ENCODE measurements at places on chromosomes 11 and 22. TPM values are rescaled to one million over a fixed set of nuclear protein-coding genes. Genes with fewer than 3 reads are reported as not detected.

CACNA1I gene
- total RNA-seq = 28.8 TPM

GRCh38 chr22:23519442-23520157 is 60.5 kb downstream of the IGLL1 start:
- no peak for DNase-seq

DNA sequence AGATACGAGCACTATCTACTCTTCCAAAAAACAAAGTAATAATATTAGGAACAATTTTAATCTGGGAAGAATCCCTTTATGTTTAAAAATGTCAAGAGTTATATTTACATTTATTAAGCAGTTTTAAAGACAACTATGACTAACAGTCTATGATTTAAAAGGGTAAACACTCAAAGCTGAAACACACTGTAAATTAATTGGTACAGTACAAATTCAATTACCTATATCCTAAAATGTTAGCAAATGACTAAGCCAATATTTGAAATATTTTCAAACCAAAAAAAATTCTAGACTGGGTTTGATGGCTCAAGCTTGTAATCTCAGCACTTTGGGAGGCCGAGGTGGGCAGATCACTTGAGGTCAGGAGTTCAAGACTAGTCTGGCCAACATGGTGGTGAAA is 36.0 kb upstream of the CHRNA10 start:
- DNase-seq = no peak

DNA sequence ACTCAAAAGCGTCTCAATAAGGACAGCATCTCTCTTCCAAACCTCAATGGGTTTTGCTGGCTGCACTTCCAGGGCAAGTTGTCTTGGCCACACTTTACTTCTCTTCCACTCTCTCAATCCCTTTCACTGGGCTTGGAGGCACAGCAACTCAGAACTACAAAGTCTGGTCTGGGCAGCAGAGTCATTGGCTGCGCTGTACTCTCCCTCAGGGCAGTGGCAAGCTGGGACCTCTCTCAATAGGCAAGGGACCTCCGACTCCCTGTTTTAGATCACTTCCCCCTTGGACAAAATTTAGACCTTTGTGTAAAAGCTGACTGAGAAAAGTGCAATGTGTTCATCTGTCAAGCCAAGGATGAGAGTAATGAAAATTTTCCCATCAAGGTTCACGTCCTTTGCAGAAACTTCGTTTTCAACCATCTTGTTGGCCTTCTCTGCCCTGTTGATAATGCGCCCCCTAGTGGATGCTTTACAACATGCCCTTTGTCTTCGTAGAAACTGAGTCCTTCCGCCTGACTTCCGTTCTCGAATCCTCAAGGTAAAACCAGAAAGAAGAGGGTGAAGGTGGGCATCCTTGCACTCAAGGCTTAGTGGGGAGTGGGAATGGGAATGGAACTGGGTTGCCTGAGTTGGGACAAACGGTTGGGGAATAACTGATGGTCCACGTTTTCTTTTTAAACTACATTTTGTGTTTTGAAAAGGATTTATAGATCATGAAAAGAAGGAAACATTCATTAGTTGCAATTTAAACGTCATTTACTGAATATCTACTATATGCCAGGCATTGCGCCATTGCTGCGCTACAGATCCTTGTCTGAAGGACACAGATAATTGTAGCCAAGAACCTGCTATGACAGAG is 99.1 kb downstream of the CD44 start:
- peak; percentile 57 for DNase-seq

DNA sequence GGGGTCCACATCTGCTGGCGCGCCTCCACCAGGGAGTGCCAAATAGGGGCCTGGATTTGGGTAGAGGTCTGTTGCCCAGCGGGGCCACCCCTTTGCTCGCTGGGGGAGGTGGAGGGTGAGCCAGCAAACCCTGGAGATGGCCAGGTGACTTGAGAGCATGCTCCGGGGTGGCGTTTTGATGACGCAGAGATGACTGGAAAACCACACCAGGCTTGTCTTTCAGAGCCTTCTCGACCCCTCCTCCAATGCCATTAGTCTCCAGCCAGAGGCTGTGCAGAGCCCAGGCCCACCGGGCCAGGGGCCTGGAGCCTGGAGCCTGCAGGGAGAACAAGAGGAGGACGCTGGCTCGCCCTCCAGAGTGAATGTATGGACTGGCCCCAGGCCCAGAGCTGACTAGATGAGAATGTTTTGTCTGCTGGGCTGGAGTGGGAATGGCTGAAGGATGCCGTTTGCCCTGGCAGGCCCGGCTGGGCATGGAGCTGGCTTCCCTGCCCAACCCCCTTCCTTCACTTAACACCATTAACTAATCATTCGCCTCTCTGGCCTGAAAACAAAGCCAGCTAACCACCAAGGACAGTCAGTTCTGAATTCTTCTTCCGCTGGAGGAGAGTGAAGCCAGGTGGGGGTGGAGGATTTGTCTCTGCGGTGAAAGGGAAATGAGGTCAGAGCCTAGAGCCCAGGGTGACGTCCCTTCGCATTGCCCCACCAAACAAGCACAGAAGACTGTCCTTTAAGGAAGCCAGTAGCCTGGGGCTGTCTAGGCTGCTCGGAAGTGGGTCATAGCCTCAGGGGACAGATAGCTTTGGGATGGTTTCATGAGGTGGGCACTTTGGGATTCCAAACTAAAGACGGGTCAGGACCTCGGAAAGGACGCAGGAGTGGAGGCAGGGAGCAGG is 1.6 kb upstream of the MCAM start:
- no peak for DNase-seq

TSKU gene
- 0.23 TPM for total RNA-seq

POU2AF3 gene
- not detected for total RNA-seq

DNA sequence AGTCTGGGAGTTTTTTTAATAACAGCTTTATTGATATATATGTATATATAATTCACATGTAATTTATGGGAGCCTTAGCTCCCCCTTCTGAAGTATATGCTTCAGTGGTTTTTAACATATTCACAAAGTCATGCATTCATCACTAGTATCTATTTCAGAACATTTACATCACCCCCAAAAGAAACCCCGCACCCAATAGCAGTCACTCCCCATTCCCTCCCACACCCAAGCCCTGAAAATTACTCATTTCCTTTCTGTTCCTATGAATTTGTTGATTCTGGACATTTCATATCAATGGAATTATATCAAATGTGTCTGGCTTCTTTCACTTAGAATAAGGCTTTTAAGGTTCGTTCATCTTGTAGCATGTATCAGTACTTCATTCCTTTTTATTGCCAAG is 35.6 kb upstream of the SYT7 start:
- no peak for DNase-seq

TMPRSS5 gene
- total RNA-seq = 0.86 TPM

PPME1 gene
- 20.8 TPM for total RNA-seq

DNA sequence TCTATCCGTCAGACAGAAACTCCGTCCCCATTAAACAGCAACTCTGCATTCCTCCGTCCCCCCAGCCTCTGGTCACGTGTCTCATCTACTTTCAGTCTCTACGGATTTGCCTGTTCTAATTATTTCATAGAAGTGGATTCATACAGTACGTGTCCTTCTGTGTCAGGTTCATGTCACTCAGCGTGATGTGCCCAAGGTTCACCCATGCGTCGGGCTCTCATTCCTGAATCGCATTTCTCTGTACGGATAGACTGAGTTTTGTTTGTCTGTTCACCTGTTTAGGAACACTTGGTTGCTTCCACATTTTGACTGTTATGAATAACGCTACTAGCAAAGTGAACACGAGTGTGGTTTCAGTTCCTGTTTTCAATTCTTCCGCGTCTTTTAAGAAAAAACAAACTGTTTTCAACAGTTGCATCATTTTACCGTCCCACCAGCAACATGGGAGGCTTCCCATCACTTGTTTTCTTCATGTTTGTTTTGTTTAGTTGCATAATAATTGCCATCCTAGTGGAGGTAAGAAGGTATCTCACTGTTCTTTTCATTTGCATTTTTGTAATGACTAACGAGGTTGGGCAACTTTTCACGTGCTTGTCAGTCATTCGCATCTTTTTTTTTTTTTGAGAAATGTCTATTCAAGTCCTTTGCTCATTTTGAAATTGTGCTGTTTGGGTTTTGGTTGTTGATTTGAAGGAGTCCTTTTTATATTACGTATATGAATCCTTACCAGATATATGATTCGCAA is 8.9 kb upstream of the NLRP6 start:
- DNase-seq = peak; percentile 48

LIF gene
- total RNA-seq = 0.48 TPM

DNA sequence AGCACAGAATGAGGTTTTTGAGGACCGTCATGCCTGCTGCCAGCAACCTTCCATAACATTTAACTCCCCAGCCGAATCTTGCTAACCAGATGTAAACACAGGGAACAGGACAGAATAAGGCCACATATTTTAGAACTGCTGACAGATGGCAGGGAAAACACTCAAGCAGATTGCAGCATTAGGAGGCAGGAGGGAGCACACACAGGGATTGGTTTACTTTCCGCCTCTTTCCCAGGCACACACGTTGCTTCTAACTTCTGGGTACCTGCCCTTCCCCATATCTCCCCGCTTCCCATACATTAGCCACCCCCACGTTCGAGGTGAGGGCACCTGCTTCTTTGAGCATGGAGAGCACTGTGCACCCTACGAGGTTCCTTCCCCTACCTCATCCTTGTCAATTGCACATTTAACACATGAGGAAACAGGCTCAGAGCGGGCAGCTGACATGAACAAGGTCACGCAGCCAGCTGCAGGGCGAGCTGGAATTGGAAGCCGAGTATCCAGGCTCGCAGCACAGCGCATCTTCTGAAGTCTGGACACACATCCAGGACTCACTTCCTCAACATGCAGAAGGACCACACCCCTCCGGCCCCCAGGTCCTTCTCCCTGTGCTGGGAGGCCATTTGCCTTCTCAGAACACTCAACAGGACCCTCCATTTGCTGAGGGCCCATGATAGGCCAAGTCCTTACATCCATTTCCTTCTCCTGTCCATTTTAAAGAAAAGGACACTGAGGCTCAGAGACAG is 18.7 kb downstream of the ASPHD2 start:
- no peak for DNase-seq

SLC16A8 gene
- total RNA-seq = not detected

DNA sequence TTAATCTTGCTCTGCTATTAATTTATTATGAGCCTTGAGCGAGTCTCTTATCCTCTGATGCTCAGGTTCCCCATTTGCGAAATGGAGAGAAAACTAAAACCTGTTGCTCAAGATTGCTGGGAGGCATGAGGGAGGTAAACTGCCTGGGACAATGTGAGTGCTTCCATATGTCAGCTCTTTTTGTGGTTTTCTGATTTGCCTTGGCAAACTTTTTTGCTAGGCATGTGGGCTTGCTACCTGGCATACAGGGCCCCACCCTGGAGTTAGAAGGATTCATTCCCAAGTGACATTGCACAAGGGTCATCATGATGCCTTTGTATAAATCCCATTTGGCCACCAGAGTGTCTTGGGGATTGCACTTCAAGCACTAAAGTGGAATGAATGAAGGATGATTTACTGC is 22.4 kb downstream of the TSPAN18 start:
- DNase-seq = no peak

DNA sequence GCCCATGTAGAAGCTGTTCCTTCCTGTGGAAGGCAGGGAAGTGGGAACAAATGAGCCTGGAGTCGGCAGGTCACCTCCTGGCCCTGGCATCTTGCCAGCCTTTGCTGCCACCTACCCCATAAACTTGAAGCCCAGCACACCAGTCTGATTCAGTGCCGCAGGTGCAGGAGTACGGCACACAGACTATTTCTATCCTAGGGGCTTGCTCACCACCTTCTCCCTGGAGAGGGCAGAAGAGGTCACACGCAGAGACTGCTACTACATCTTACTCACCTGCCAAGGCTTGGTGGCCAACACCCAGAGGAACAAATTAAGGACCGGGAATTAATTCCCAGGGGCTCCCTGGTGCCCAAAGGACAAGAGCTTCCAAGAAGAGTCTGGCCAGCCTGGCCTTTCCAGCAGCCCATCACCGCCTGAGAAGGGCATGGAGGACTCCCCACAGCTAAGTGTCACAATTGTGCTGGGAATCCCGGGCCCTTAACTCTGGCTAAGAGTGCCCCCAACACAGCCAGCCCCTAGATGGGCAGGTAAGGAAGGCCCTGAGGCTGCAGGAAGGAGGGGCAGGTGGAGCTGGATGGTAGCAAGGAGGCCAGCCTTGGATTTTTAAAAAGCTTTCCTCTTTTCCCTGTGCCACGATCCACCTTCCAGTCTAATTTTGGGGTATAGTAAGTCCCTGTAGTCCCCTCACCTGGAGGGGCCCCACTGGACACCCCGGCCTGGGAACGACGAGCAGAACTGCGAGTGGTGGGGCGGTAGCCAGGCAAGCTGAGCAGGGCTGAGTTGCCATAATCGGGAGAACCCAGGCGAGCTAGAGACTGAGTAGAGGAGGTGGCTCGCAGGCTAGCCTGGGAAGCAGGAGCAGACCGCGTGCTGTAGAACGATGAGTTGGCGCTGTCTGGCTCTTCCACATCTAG is 6.9 kb downstream of the IL18BP start:
- no peak for DNase-seq

DNA sequence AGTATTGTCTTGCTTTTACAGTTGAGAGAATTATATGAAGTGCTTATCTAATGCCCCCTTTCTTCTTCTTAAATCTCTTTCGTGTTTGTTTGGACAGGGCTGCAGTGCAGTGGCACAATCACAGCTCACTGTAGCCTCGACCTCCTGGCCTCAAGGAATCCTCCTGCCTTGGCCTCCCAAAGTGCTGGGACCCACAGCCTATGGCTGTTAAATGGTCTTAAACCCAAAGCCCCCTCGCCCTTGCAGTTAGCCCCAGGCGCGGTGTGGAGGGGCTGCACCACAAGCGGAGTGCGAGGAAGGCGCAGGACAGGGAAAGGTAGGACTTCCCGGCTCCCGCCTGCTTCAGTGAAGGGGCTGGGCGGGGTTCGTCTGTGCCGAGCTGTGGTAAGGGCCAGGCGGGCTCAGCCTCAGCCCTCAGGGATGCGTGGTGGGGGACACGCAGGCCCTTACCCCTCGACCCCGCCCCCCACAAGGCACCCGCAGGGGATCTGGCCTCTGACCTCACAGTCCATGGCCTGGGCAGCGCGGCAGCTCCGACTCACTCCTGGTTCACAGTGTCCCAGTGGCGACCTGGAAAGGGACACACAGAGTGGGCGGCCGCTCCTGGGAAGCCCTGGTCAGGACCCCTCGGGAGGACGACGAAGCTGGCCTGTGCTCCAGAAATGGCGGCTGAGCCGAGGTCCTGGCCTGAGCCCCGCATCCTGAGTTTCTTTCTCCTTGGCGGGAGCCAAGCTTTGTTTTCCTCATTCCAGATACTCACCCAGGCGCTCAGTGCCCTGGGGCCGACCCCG is 24.5 kb downstream of the BID start:
- DNase-seq = no peak

DNA sequence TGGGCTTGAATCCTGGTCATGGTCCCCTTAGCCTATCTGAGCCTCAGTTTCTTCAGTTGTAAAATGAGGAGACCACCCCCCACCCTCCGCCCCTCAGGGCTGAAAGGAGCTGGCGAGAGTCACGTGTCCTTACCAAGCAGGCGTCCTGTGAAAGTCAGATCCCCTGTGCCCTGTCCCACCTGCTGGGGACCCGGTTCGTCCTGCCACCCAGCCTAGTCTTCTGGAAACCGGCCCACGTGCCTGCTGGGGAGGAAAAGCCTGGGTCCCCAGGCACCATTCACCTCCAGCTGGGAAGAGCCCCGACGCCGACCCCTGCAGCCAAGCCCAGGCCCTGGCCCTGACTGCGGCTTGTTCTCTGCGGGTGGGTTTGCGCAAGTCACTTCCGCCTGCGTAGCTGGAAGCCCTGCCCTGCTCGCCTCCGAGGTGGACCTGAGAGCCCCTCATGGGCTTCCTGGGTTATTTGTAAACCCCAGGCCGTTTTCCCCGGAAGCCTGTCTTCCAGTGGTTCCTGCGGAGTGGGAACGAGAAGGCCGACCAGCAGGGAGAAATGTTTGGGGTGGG is 679 bp upstream of the SSH3 start:
- peak; percentile 28 for DNase-seq
